ENCODE measurements at places on chromosomes 7 and 10.

DNA sequence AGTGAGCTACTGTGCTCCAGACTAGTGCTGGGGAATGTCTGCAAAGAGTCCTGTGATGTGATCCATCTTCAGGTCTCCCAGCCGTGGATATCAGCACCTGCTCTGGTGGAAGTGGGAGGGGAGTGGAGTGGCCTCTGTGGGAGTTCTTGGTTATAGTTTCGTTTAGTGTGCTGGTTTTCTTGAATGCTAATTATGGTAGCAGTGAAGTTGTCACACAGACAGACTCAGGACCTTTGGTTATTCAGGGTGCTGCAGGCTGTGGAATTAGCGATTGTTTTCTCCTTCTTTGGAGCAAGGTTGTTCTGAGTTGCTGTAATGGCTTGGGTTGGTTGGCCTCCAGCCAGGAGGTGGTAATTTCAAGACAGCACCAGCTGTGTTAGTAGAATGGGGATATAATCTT is 132.7 kb upstream of the HGF start:
- no peak for DNase-seq

DNA sequence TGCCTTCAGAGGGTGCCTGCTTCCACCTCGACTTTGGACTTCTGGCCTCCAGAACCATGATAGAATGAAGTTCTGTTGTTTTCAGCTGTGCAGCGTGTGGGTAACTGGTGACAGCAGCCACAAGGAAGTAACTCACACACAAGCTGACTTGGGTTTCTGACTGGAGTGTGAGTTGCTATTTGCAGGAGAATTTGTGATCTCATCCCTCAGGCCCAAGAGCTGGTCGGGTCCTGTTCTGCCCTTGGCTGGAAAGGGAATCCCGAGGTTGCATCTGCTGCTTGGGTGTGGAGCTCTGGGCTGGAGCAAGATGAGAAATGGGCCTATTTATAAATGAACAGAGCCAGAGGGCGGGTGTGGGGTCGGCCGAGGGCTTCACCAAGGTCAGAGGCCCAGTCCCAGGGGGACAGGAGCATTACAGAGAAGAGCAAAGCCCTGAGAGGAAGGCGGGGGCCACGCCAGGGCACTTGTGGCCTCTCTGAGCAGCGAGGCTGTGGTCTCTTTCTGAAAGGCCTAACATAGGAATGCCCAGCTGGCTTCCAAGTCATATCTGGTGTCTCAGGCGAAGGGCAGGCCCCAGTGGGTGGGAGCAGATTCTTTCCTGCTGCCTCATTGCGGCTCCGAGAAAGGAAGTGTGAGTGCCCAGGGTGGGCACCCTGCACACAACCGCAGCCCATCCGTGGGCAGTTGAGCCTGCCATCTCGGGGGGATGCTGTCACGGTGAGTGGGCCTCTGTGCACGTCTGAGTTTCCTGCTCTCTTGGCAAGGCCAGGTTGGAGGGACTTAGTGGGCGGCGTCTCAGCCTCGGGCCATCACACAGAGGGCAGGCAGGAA is 26.5 kb upstream of the C10orf71 start:
- no peak for DNase-seq

- DNase-seq, result peak; percentile 8
Measured at GRCh38 chr10:59991661-59992060, 85.3 kb upstream of the CCDC6 start.

DNA sequence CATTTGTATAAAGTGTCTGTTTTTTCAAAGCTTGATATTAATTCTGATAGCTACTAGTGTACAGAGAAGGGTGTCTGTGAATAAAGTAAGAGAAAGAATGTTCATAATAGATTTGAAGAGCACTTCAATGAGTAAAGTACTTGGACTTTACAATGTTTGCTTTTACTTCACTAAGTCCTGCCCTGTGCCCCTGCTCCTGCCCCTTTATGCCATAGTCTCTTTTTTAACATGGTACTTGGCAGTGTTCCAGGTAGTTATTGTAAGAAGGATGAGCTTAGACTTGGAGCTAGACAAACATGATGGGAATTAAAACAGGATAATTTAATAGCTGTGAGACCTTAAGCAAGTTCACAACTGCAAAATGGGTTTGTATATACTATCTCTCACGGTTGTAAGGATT is 41.0 kb downstream of the ZEB1 start:
- no peak for DNase-seq

GRCh38 chr10:9824631-9825071 is 1193.0 kb upstream of the CELF2 start:
- no peak for DNase-seq

DNA sequence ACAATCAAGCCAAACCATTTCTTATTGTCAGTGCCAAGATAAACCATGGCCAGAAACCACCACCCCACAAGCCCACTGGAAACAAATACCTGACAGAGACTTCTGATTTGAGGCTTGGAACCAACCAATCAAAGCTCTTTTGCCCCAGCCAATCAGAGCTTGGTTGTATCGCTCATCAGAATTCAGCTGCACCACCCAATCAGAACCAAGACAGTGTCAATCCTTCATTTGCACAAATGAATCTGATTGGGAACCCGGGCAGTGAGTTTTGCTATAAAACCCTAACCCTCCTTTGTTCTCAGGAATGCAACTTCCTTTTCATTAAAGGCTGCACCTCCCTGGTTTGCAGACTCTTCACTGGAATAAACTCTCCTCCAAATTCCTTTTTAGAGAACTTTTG is 87.4 kb downstream of the ELAPOR2 start:
- DNase-seq, result no peak

GRCh38 chr7:140857048-140857447 is 67.7 kb downstream of the BRAF start:
- DNase-seq, result no peak

Measured in RKO (cell line).